ENCODE measurements at places on chromosomes 4 and X. TPM values are rescaled to one million over a fixed set of nuclear protein-coding genes. Genes with fewer than 3 reads are reported as not detected.

Gene TSPAN6
- 0.43 TPM for total RNA-seq

GRCh38 chr4:152307669-152308068, 228.2 kb downstream of the FBXW7 start:
- peaks cover 5% of the 10 kb centered on the region for H3K4me1 ChIP-seq
- H3K4me3 ChIP-seq: no peak overlapping the region
- no peak for DNase-seq
- H3K27me3 ChIP-seq: no peaks in the 10 kb centered on the region
- no peak overlapping the region for H3K27ac ChIP-seq

Gene MAGEB1
- total RNA-seq: not detected

DNA sequence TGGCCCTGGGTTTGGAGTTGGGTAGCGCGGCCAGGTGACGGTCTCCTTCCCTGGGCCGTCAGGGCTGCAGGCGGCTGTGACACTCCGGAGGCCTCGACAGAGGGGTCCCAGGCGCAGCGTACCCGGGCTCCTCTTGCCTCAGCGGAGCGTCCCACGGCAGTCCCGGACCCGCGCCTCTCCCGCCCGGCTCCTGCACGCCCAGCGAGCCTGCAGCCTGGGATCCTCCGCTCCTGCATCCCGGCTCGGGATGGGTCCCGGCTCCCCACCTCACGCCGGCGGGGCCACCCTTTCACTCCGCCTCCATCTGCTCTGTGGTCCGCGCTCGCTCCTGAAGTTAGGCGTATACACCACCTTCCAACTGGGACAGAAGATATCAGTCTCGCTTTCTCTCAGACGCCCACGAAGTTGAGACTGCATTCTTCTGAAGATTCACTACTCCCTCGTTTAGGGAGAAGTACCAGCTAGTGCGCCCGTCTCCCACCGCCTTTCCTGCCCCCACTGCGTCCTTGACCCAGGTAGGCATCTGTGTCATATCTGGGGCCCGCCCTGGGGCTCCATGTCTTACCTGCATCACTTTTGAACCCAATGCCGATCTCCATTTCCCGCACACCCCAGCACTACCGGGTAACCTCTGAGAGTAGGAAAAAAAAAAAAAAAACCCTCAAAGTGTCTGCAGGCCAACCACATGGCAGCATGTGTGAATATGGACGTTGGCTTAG, 32.3 kb upstream of the KDR start:
- peak overlapping the region; percentile 32 for H3K4me3 ChIP-seq
- no peaks in the 10 kb centered on the region for H3K36me3 ChIP-seq
- H3K27me3 ChIP-seq: peaks cover 57% of the 10 kb centered on the region

GRCh38 chr4:38153387-38153760, 193.2 kb downstream of the PTTG2 start:
- no peaks in the 10 kb centered on the region for H3K27me3 ChIP-seq
- no peak for DNase-seq

Gene CXCL3
- not detected for total RNA-seq

- H3K36me3 ChIP-seq: no peaks in the 10 kb centered on the region
- H3K4me1 ChIP-seq: no peaks in the 10 kb centered on the region
- no peaks in the 10 kb centered on the region for H3K27me3 ChIP-seq
- no peak overlapping the region for H3K27ac ChIP-seq
- no peak overlapping the region for H3K4me3 ChIP-seq
Observed at GRCh38 chr4:7663075-7663541, 228.4 kb upstream of the PSAPL1 start.

GRCh38 chr4:38092701-38093100, 132.5 kb downstream of the PTTG2 start:
- H3K36me3 ChIP-seq: peaks cover 33% of the 10 kb centered on the region
- H3K27me3 ChIP-seq: no peaks in the 10 kb centered on the region
- no peak for DNase-seq
- no peak overlapping the region for H3K4me3 ChIP-seq
- peaks cover 21% of the 10 kb centered on the region for H3K4me1 ChIP-seq
- H3K27ac ChIP-seq: no peak overlapping the region

All from activated naive CD8-positive, alpha-beta T cell treated with anti-CD3 and anti-CD28 coated beads for 36 hours (primary cell).